GM18507 (cell line): ENCODE measurements at places on chromosomes 5 and 9.

- no peak for DNase-seq
Observed at GRCh38 chr9:38687389-38687842, 32.5 kb downstream of the FAM240B start.

DNA sequence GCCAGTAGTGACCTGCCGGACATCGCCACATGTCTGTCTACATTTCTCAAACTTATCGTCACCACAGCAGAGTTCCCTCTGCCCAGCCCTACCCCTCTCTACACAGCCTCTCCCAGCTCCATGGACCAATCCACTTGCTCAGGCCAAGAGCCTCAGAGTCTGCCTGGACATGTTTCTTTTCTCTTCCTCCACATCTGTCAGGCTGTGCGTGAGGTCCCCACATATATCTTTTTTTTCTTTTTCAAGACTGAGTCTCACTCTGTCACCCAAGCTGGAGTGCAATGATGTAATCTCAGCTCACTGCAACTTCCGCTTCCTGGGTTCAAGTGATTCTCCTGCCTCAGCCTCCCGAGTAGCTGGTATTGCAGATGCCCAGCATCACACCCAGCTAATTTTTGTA, 62.7 kb upstream of the GGTA1 start:
- DNase-seq, result no peak

GRCh38 chr5:138541511-138542179, 1.4 kb downstream of the ETF1 start:
- no peak for DNase-seq

DNA sequence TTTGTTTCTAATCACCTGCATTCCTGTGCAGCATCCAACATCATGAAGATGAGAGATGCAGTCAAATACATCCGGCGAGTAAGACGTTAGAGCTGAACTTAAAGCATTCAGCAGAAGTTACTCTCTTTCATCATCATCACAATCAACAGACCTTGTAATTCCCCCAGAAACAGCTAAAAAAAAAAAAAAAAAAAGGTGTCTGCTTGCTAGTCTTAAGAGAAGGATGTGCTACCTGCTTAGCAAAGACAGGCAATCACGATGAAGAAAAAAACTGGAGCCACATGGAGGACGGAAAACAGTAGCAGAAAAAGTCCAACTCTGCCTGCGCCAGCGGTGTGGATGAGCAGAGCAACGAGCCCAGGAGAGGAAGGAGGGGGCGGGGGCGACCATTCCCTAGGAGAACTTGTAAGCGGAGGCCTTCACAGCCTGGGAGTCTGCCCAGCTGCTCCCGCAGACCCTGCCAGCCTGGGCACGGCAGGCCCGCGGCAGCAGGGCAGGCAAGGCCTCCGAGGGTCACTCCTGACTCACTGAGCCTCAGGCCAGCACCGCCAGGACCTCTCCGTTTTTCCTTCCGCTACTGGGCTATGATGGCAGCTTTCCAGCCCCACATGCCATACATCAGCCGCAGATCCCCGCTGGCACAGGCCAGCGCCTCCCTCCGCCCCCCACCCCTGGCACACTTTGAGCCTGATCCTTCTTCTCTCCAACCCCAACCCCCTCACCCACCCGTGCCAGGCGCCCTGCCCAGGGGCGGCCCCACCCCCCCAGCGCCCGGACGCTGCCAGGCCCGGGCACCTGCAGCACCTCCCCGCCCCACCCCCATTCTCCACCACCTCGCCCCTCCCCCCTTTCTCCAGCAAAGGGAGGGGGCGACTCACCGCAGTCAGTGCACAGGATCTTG, 1.4 kb downstream of the NRG2 start:
- DNase-seq, result no peak

- DNase-seq, result no peak
Observed at GRCh38 chr5:179616002-179616594, 7.4 kb downstream of the HNRNPH1 start.

DNA sequence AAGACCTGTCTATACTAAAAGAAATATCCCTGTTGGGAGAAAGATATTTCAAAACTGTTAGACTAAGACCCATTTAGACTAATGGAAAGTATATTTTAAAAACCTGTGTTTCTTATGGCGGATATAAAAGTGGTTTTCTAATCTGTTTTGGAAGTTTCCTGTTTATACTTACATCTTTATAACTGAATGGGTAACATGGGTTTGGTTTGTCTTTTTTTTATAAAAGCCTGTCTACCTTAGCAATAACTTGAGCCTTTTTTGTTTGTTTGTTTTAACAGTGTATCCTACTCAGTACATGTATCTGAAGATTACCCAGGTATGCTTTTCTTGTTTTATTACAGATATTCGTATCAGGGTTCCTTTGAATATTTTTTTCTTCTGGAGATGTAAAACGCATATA, 83.4 kb downstream of the PARP8 start:
- no peak for DNase-seq

- DNase-seq, result no peak
Observed at GRCh38 chr9:134747951-134748489, 106.4 kb downstream of the COL5A1 start.

GRCh38 chr5:1321576-1321975, 23.3 kb downstream of the CLPTM1L start:
- DNase-seq, result no peak

- no peak for DNase-seq
Observed at GRCh38 chr5:90613918-90614504, 55.4 kb downstream of the ADGRV1 start.

DNA sequence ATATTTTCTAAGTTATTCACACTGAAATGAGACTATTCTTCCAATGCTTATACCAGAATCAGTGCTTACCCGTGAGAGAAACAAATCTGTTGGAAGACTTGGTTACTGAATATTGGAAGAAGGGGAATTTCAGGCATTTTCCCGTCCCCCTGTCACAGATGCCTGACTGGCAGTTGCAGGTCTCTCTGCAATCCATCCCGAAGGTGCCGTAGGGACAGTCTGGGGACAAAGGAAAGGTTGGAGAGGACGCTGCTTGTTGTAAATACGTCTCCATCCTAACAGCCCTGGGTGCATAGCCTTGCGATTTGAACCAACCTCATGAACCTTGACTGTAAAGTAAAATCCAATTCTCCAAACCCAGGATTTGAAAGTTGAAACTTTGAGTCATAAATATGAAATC, 3.5 kb downstream of the ESM1 start:
- DNase-seq, result no peak

- DNase-seq, result no peak
Observed at GRCh38 chr5:126926187-126926586, 104.2 kb downstream of the MARCHF3 start.

- DNase-seq, result no peak
Observed at GRCh38 chr5:137207023-137207760, 291.9 kb downstream of the SPOCK1 start.

- no peak for DNase-seq
Observed at GRCh38 chr9:130421802-130422276, 22.9 kb upstream of the ASS1 start.
